ENCODE measurements at places on chromosomes 7 and 10. TPM values are rescaled to one million over a fixed set of nuclear protein-coding genes. Genes with fewer than 3 reads are reported as not detected.

Gene GLRX3
- 62.5 TPM for polyA plus RNA-seq

Gene BAMBI
- polyA plus RNA-seq, result 24.2 TPM

Gene CHRM2
- polyA plus RNA-seq, result 38.1 TPM

Gene DDIT4
- 53.6 TPM for polyA plus RNA-seq

Gene AKR1C8
- polyA plus RNA-seq, result 0.32 TPM

Gene COBL
- 27.0 TPM for polyA plus RNA-seq

Gene ZNF425
- polyA plus RNA-seq, result 0.50 TPM

Gene C10orf143
- polyA plus RNA-seq, result 4.0 TPM

Gene PGAM2
- 2,530 TPM for polyA plus RNA-seq

Gene TUBAL3
- 0.43 TPM for polyA plus RNA-seq

Gene CUBN
- polyA plus RNA-seq, result 0.41 TPM

Gene OGA
- polyA plus RNA-seq, result 41.1 TPM

Data from right cardiac atrium (tissue), 5 donors.